Esophagus squamous epithelium (tissue), 5 donors: ENCODE measurements at places on chromosomes 2 and 18.
A peak's percentile ranks its signal among the peaks of the same experiment; 100 is the strongest.

DNA sequence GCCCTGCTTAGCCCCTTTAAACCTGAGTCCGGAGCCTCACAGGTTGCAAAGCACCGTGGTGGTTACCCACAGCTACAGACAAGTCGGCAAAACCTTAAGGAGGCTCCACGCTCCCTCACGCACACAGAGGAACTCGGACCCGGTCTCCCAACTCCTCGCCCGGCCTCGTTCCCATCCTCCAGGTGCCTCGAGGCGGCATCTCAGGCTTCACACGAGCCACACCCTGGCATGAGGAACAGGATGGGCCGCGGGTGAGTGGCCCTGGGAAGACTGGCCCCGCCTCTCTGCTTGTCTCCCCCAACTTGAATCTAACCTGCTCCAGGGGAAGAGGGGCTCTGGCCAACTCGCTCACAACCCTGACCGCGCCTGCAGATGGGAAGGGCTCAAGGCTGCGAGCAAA is 97.4 kb downstream of the EIPR1 start:
- DNase-seq: no peak

GRCh38 chr2:189291460-189291859 is 111.9 kb upstream of the COL5A2 start:
- DNase-seq: no peak

DNA sequence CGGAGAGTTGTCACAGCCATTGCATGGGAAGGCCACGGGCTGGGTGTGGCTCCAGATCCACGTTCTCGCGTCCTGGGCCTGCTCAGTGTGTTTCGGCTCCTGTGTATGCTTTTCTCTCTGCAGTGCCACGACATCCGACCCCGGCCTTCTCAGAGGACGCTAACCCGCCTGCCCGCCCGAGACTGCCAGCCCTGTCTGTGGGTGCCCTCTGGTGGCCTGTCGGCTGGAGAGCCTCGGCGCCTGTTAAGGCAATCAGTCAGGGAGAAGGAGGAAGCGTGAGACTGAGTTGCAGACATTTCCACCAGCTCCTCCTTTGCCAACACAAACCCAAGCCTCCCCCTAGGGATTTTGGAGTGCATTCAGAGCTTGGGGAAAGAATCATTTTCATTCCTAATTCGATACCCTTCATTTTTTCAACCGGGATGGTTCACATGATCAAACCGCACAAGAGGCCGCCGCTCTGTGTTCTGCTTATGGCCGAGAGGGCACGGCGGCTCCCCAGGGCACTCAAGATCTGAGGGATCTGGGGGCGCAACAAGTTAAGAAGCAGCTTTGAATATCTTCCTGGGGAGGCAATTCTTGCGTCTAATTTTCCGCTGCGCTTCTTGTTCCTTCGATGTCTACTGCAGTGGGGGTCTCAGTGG is 37.5 kb upstream of the ZBTB7C start:
- DNase-seq: peak; percentile 8

GRCh38 chr2:109178968-109179367 is 50.0 kb downstream of the SH3RF3 start:
- no peak for DNase-seq

GRCh38 chr2:121200419-121201315 is 84.3 kb downstream of the TFCP2L1 start:
- DNase-seq: no peak

- no peak for DNase-seq
Observed at GRCh38 chr2:54763636-54764291, 40.3 kb downstream of the EML6 start.

GRCh38 chr2:152336119-152336853 is 1.3 kb downstream of the FMNL2 start:
- no peak for DNase-seq

GRCh38 chr2:206011795-206012194 is 74.2 kb downstream of the INO80D start:
- no peak for DNase-seq

GRCh38 chr18:62578980-62579511 is 56.2 kb downstream of the ZCCHC2 start:
- DNase-seq: no peak

DNA sequence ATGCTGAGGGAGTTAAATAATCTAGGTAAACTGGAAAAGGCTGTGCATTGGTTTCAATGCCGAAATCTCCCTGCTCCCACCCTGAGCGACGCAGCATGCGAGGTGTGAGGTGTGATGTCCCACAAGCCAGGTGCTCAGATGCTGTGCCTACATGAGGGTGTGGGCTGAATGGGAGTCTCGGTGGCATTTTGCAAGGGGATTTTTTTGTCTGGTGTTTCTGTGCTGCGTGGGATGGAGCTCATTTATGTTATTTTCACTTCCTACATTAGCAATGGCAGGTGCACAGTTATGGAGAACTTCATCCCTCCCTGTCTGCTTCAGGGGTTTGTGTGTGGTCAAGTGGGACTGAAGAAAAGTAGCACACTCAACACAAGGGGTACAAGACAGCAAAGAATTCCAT is 110.2 kb upstream of the CCDC68 start:
- no peak for DNase-seq

DNA sequence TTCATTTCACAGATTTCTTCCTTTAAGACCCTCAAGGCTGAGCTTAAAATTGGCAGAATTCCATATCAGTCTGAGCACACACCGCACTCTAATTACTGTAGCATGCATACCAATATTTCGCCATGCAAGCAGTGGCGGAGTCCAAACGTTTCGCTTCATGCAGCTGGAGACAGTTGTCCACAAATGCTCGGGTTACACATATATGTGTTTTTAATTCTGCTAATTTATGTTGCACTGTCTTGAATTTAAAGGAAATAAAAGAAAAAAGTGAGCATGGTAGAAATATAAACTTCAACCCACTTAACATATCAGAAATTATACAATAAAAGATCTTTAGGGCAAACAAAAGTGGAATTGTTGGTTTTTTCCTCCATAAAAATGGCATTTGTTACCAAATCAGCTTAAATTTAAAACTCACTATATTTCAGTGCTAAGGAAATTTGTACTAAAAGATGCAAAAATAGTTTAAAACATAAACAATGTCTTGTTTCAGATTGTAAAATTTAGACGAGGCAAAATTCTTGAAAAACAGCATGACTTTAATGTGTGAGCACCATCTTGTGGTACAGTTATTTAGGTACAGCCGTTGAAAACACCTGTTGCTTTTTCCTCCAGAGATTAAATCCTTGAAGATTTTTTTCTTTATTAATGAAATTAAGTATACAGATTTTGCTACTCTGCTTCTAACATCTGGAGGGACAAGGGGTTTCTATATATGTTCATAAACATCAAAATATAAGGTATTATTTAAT is 24.1 kb upstream of the KANSL1L start:
- no peak for DNase-seq

- no peak for DNase-seq
Observed at GRCh38 chr18:49355028-49355427, 105.4 kb downstream of the DYM start.

DNA sequence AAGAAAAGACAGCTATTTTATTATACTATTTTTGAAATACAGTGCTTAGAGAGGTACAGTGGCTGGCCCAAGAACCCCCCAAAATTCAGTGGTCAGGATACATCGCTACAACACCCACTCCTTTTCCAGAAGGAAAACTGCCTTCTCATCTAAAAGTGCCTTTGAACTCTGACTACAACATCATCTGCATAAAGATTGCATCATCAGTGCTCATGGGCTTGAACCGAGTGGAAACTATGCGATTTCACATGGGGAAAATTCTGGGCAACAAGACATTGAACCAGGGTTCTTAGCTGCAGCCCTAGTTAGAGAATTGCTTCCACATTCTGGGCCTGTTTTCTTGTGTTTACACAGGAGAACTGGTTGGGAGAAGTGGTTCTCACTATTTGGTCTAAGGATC is 294.6 kb upstream of the SLC14A2 start:
- no peak for DNase-seq

DNA sequence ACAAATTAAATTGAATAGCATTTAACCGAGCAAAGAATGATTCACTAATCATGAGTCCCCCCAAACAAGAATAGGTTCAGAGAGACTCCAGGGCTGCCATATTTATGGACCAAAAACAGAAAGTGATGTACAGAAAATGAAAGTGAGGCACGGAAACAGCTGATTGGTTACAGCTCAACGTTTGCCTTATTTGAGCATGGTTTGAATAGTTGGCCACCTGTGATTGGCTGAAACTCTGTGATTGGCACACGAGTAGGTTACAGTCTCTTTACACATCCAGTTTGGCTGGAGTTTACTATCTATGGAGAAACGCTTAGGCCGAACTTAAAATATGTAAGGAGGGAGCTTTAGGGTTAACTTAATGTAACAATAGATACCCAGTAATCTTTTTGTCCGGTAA is 27.0 kb upstream of the DPYSL5 start:
- DNase-seq: no peak

DNA sequence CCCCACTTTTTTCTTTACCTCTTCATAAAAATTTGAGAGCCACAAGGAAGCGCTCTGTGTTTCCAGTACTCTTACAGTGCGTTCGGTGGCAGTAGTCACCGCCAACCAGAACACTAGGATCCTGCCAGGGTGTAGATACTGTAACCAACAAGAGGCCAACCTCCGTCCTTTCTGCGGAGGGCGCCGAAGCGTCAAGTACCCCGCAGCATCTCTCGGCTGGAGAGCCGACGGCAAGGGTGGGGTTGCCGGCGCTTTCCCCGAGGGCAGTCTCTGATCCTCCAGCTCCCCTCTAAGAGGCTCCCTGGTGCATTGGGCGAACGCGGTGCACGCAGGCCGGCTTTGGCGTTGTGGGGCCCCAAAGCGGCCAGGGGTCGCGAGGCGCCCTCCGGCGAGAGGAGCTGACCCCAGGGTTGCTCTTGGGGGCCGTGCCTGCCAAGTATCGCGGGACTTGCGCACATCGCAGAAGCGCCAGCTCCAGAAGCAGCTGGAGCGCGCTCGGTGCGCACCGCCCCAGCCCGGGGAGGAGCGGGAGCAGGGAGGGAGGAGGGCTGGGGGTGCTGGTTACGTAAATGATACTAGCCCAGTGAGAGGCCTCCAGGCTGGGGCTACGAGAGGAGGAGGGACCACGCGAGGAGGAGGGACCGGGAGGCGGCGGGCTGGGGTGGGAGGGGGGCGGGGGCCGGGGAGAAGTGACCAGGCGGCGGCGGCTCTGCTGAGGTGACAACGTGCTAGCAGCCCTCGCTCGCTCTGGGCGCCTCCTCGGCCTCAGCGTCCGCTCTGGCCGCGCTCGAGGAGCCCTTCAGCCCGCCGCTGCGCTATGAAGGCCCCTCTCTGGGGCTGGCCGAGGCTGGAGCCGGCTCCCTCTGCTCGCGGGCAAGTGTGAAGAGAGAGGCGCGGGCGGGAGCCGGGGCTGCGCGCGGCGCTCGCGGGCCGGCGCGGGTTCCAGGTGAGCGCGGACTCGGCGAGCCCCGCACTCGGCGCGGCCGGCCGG is at the start of gene GALNT13:
GALNT13 (plus strand) TSS at position 692 of the 991 bp plus-strand sequence.
- no peak for DNase-seq

GRCh38 chr2:231583982-231584381 is 8.7 kb upstream of the TEX44 start:
- DNase-seq: no peak

DNA sequence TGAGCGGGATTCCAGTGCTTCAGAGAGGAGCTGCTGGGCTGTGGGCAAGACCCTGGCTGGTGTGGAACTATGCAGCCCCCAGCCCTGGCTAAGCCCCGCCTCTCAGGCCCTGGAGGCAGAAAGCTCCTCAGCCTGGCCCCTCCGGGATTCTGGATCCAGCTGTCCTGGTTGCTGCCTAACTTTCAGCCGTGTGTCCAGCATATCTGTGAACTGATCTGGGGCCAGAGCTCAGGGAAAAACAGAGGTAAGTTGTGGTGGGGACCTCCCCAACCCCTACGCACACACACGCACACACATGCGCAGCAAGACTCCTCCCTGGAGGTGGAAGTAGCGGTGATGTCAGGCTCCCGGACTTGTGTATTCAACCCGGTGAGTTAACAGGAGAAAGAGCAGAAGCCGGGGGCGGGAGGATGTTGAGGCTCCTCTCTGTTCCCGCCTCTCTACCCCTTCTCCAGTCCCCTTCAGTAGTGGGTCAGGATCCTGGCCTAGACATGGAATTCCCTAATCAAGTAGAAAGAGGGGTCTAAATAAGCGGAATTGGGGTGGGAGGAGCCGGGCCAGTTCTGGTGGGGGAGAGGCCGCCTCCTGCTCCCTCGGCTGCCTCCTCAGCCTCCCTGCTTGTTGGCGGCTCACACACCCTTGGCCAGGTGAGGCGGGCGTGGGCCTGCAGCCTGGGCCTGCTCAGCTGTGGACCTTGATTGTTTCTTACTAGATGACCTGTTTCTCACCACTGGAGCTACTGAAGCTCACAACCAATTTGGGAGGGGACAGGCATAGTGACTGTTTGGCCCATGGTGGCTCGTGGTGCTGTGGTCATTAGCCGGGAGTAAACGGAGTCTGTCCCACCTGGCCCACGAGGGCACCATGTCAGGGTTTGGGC is 33.4 kb downstream of the SIX2 start:
- no peak for DNase-seq

DNA sequence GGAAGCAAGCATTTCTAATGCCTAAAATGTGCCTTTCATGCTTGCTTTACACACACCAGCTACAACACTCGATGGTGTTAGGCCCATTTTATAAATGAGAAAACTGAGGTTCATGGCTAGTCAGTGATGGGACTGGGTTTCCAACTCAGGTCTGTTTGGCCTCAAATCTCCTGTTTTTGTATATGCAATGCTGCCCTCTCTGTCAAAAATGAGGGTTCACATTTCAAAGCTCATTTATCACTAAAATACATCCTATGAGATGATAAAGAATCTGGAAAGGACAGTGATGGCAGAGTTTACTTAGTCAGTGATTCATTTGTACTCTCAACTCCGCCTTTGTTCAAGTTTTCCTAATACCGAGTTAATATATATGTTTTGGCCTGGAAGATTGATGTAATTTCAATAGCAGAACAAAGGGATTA is 92.3 kb downstream of the KCTD1 start:
- no peak for DNase-seq

GRCh38 chr2:239594772-239595608 is 194.2 kb upstream of the HDAC4 start:
- no peak for DNase-seq

- no peak for DNase-seq
Observed at GRCh38 chr2:65053199-65053598, 3.0 kb upstream of the CEP68 start.

- DNase-seq: no peak
Observed at GRCh38 chr2:27721335-27721734, 50.2 kb upstream of the MRPL33 start.

- DNase-seq: no peak
Observed at GRCh38 chr2:106547164-106547903, 60.2 kb downstream of the CD8B2 start.

DNA sequence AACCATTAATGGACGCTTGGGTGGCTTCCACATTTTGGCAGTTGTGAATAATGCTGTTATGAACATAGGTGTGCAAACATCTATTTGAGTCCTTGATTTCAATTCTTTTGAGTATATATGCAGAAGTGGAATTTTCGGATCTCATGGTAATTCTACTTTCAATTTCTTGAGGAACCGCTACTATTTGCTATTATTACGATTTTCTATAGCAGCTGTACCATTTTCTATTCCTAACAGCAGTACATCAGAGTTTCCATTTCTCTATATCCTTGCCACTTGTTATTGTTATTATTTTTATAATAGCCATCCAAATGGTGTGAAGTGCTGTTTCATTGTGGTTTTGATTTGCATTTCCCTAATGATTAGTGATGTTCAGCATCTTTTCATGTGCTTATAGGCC is 69.5 kb downstream of the KIF5C start:
- no peak for DNase-seq
